ENCODE measurements at places on chromosomes 2 and 18.

- H3K27me3 ChIP-seq: no peaks in the 10 kb centered on the region
- no peak overlapping the region for H3K4me3 ChIP-seq
- no peaks in the 10 kb centered on the region for H3K4me1 ChIP-seq
- no peaks in the 10 kb centered on the region for H3K36me3 ChIP-seq
Measured at GRCh38 chr2:176826356-176826755, 386.2 kb upstream of the HNRNPA3 start.

DNA sequence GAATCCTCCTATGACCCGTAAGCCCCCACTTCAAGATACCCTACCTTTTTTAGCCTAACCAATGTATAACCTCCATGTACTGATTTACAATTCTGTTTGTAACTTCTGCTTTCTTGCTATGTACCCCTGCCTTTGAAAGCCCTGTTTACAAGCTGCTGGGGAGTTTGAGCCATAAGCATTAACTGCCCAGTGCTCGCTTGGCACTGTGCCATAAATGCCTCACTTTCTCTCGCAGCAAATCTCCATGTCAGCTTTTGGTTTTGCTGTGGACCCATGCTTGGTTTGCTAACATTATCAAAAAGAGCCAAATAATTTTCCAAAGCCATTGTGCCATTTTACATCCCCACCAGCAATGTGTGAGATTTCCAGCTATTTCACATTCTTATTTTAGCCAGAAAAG, 51.8 kb downstream of the TEX51 start:
- H3K27me3 ChIP-seq: peaks cover 7% of the 10 kb centered on the region
- H3K4me3 ChIP-seq: no peak overlapping the region
- no peaks in the 10 kb centered on the region for H3K4me1 ChIP-seq
- H3K27ac ChIP-seq: no peak overlapping the region

GRCh38 chr18:13311193-13311592, 92.6 kb downstream of the LDLRAD4 start:
- no peak overlapping the region for H3K4me3 ChIP-seq
- no peaks in the 10 kb centered on the region for H3K4me1 ChIP-seq
- DNase-seq: no peak
- H3K27ac ChIP-seq: no peak overlapping the region

DNA sequence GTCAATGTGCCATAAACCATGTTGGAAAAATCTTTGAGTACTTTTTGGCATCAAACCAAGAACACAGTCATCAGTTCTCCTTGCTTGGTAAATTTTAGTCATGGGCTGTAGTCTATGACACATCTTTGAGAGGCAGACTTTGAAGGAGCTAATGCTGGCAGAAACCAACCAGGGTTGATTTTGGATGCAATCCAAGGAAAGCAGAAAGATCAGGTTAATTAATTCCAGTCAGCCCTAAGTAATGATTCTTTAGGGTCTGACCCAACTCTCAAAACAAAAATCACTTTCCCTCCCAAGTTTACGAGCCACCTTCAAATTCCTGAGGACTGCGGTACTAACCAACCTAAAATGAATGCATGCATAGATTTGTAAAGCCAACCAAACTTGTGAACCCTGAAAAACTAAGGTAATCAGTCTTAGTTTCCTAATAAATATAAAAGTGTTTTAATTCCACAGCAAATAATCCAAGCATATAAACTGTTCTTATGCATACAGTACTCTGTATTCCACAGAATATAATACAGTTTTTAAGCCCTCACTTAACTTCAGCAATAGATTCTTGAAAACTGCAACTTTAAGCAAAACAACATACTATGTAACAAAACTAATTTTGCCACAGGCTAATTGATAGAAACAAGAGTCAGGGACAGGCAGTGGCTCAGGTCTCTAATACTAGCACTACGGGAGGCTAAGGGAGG, 22.0 kb downstream of the AP1S3 start:
- DNase-seq: no peak
- H3K27ac ChIP-seq: no peak overlapping the region
- H3K4me1 ChIP-seq: no peaks in the 10 kb centered on the region
- H3K27me3 ChIP-seq: no peaks in the 10 kb centered on the region
- H3K4me3 ChIP-seq: no peak overlapping the region
- H3K36me3 ChIP-seq: no peaks in the 10 kb centered on the region

- no peak overlapping the region for H3K27ac ChIP-seq
- H3K4me3 ChIP-seq: no peak overlapping the region
- no peak for DNase-seq
- H3K36me3 ChIP-seq: no peaks in the 10 kb centered on the region
- H3K27me3 ChIP-seq: no peaks in the 10 kb centered on the region
Measured at GRCh38 chr18:4004183-4004829, 450.8 kb downstream of the DLGAP1 start.

DNA sequence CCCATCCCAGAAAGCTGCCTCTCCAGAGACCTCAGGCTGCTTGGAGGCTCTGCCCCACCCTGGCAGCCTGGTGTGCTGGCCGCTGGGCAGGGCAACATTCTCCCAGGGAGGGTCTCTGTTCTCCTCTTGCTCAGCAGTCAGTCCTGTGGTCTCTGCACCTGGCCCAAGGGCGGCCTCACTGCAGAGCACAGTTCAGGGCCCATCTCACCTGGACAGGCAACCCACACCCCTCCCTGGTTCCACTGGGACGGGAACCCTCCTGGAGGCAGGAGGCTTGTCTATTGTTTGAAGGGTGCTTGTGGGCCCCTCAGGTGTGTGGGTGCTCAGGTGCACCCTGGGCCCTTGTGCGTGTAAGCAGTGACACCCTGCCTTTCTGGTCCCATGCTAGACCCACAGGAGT, 67.2 kb upstream of the OTOS start:
- H3K36me3 ChIP-seq: no peaks in the 10 kb centered on the region
- H3K27me3 ChIP-seq: no peaks in the 10 kb centered on the region
- H3K4me3 ChIP-seq: no peak overlapping the region
- H3K4me1 ChIP-seq: no peaks in the 10 kb centered on the region
- H3K27ac ChIP-seq: no peak overlapping the region

All from adrenal gland (tissue), 19 donors.